RPMI7951 (cell line): ENCODE measurements at places on chromosomes 3 and 15. TPM values are rescaled to one million over a fixed set of nuclear protein-coding genes. Genes with fewer than 3 reads are reported as not detected.

The CILP gene
- 0.10 TPM in 1 of 2 replicates, not detected in the other for total RNA-seq

GRCh38 chr3:161443921-161444693 is 52.5 kb upstream of the OTOL1 start:
- DNase-seq: no peak

GRCh38 chr3:54691289-54691771 is 236.5 kb downstream of the LRTM1 start:
- DNase-seq: peak; percentile 64

DNA sequence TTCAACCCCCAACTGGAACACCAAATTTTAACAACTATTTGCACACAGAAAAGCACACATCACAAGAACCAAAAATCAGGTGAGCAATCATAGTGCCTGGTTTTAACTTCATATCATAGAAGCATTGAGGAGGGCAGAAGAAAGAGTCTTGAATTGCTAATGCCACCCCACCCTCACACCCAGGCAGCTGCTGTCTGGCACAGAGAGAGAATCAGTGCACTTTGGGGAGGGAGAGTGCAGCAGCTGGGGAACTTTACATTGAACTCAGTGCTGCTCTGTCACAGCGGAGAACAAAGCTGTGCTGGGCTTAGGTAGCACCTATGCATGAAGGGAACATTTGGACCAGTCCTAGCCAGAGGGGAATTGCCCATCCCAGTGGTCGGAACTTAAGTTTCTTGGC is 76.0 kb upstream of the KBTBD8 start:
- no peak for DNase-seq
